ENCODE measurements at places on chromosomes 7 and 10.

GRCh38 chr10:132724446-132724845 lies 61.5 kb downstream of the NKX6-2 start:
- no peak for DNase-seq

- DNase-seq = no peak
Measured at GRCh38 chr10:33381451-33382215, 47.2 kb upstream of the NRP1 start.

GRCh38 chr7:127654404-127655394 lies 2.7 kb downstream of the SND1 start:
- DNase-seq = peak; percentile 24

DNA sequence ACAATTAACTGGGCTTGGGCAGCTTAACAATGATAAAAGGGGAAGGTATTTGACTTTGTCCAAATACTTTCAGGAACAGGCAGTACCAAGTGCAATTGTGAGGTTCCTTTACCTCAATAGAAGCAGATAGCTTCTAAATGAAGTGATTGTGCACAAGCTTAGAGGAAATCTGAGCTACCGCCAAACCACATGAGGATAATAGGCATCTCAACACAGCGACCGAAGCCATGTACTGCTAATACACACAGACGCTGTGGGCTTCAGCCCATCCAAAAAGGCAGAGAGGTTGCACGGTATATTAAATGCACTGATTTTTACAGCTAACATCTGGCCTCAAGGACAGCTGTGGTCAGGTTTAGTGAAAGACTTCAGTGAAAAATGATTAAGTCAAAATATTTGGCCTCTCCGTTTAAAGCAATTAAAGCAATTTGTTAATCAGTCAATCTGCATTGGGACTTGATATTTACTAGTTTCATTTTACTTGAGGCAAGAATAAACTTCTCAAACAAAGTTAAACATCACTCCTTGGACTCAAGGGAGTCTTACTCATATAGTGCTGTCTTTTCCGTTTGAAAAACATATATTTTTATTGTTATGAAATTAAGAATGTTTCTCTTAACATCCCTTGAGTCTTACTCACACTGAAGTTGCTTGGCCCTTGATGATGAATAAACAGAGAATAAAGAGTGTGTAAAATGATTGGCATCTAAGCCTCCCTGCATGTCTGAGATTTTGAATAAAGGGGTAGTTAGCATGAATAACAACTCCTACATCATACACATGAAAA lies 306.3 kb downstream of the C7orf25 start:
- DNase-seq = no peak

DNA sequence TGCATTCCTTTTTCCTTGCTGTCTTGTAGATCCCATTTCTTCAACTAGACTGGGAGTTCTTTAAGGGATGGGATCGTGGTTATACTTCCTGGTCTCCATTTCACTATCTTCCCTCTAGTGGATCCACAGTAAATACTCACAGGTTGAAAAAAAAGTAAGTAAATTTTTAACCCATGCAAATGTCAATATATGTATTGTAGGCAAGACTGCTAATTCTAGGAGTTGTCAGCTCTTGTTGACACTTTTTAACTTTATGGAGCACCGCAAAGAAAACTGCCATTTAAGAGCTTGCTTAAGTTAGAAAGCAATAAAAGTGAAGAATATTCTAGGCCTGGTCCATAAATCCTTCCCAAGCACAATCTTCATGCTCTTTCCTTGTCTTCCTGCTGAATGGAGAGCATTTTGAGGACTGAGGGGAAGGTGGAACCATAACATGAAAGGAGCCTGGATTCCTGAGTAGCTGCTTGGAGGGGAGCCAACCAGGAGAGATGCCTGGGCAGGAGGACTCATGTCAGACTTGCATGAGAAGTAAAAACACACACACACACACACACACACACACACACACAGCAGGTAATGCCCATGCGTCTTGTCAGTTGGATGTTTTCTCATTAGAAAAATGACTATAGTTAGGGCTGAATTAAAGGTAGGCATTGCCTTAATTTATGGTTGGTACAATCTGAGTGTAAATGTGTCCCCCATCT lies 32.2 kb downstream of the VWA2 start:
- DNase-seq = no peak

DNA sequence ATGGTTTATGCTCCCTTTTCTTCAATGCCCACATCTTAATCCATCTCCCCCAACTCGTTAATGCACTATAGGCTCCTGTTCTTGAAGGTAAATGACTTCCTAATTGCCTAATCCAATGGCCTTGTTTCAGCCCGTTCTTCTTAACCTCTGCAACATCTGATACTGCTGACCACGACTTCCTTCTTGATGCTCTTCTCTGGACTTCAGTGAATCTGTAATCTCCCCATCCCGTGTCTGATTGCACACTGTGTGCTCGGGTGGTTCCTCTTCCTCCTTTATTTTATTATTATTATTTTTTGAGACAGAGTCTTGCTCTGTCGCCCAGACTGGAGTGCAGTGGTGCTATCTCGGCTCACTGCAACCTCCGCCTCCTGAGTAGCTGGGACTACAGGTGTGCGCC lies 58.9 kb downstream of the HIPK2 start:
- DNase-seq = no peak
